Smooth muscle cell of the coronary artery (primary cell): ENCODE measurements at places on chromosomes 13 and 19. TPM values are rescaled to one million over a fixed set of nuclear protein-coding genes. Genes with fewer than 3 reads are reported as not detected.

Gene ZNF135
- 3.6 and 3.9 TPM in 2 replicates for total RNA-seq

Gene DHDH
- 0.38 and 0.82 TPM in 2 replicates for total RNA-seq

Gene CEACAM3
- not detected in 2 replicates for total RNA-seq

Gene CLEC4G
- total RNA-seq: not detected in 2 replicates
